ENCODE measurements at places on chromosomes 16 and 17.

DNA sequence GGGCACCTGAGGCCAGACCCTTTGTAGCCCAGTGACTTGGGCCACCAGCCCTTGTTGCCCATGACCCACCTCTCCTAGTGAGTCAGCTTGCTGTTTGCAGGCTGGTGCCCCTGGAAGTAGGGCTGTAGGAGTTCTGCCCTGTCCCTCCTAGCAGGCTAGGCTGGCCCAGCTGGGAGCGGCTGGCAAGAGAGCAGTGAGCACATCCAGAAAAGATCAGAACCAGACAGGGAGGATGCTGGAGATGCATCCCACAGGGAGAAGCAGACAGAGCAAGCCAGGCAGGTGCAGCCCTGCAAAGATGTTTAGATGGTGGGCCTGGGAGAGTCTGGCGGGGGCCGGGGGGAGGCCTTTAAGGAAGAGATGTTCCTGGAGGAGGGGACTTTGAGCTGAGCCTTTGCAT, 2.4 kb downstream of the SLC5A10 start:
- H3K36me3 ChIP-seq: no peaks in the 10 kb centered on the region
- H3K27me3 ChIP-seq: no peaks in the 10 kb centered on the region
- no peak overlapping the region for H3K4me3 ChIP-seq
- peaks cover 3% of the 10 kb centered on the region for H3K4me1 ChIP-seq
- H3K27ac ChIP-seq: no peak overlapping the region

- H3K36me3 ChIP-seq: no peaks in the 10 kb centered on the region
- H3K27me3 ChIP-seq: no peaks in the 10 kb centered on the region
- H3K27ac ChIP-seq: peak overlapping the region; percentile 25
Observed at GRCh38 chr16:28192806-28193529, 18.8 kb downstream of the XPO6 start.

DNA sequence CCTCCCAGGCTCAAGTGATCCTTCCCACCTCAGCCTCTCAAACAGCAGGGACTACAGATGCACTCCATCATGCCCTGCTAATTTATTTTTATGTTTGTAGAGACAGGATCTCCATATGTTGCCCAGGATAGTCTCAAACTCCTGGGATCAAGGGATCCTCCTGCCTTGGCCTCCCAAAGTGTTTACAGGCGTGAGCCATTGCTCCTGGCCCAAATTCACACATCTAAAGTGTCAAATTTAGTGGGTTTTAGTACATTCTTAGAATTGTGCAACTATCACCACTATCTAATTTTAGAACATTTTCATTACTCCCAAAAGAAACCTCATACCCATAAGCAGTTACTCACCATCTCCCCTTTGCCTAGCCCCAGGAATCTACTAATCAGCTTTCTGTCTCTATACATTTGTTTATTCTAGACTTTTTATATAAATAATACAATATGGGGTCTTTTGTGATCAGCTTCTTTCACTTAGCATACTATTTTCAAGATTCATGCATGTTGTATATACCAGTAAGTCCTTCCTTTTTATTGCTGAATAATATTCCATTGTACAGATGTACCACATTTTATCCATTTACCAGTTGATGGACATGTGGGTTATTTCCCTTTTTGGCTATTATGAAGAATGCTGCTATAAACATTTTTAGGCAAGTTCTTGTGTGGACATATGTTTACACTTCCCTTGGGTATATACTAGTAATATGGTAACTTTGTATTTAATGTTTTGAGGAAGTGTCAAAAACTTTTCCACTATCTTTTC, 25.1 kb upstream of the ITGA2B start:
- no peaks in the 10 kb centered on the region for H3K36me3 ChIP-seq
- H3K4me3 ChIP-seq: no peak overlapping the region
- no peak overlapping the region for H3K27ac ChIP-seq
- no peaks in the 10 kb centered on the region for H3K4me1 ChIP-seq
- no peaks in the 10 kb centered on the region for H3K27me3 ChIP-seq

GRCh38 chr17:35895636-35896587, 15.8 kb upstream of the CCL5 start:
- H3K4me3 ChIP-seq: no peak overlapping the region
- H3K27me3 ChIP-seq: no peaks in the 10 kb centered on the region

GRCh38 chr17:44037471-44037870, 22.7 kb upstream of the TMEM101 start:
- no peak overlapping the region for H3K4me3 ChIP-seq
- H3K4me1 ChIP-seq: peaks cover 27% of the 10 kb centered on the region
- no peak overlapping the region for H3K27ac ChIP-seq
- no peaks in the 10 kb centered on the region for H3K27me3 ChIP-seq
- H3K36me3 ChIP-seq: peaks cover 53% of the 10 kb centered on the region

GRCh38 chr16:89120281-89120680, 26.6 kb downstream of the ACSF3 start:
- peaks cover 20% of the 10 kb centered on the region for H3K4me1 ChIP-seq
- no peak overlapping the region for H3K27ac ChIP-seq
- H3K36me3 ChIP-seq: peaks cover 96% of the 10 kb centered on the region
- no peak for DNase-seq
- H3K27me3 ChIP-seq: no peaks in the 10 kb centered on the region
- no peak overlapping the region for H3K4me3 ChIP-seq

- H3K27ac ChIP-seq: no peak overlapping the region
- no peaks in the 10 kb centered on the region for H3K4me1 ChIP-seq
- H3K4me3 ChIP-seq: no peak overlapping the region
- H3K36me3 ChIP-seq: no peaks in the 10 kb centered on the region
- DNase-seq: no peak
Observed at GRCh38 chr17:36212966-36213365, 2.1 kb downstream of the CCL4L2 start.

- peaks cover 35% of the 10 kb centered on the region for H3K4me1 ChIP-seq
- no peak for DNase-seq
- no peaks in the 10 kb centered on the region for H3K36me3 ChIP-seq
- H3K27me3 ChIP-seq: no peaks in the 10 kb centered on the region
Observed at GRCh38 chr17:64219571-64219970, 43.5 kb downstream of the TEX2 start.

GRCh38 chr16:49016461-49016860, 265.2 kb downstream of the CBLN1 start:
- no peak for DNase-seq
- no peaks in the 10 kb centered on the region for H3K4me1 ChIP-seq
- H3K27me3 ChIP-seq: no peaks in the 10 kb centered on the region
- no peak overlapping the region for H3K4me3 ChIP-seq

GRCh38 chr17:48413613-48414405, 16.2 kb downstream of the SKAP1 start:
- H3K4me1 ChIP-seq: no peaks in the 10 kb centered on the region
- no peak overlapping the region for H3K27ac ChIP-seq
- no peak overlapping the region for H3K4me3 ChIP-seq
- no peak for DNase-seq

DNA sequence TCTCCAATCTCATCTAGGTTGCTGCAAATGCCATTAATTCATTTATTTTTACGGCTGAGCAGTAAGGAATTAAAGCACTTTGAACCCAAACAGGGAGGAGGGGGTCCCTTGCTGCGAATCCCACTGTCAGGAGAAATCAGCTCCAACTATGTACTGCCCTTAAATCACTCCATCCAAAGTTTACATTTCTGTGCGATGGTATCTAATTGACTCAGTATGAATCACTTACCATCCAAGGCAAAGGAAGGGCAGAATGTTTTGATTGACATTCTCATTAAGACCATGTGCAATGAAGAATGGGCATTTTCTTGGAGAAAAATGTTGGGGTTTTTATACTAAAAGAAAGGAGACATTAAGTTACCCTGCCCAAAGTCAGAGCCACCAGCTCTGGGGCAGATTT, 47.7 kb upstream of the XYLT1 start:
- H3K4me1 ChIP-seq: no peaks in the 10 kb centered on the region
- H3K27ac ChIP-seq: no peak overlapping the region
- no peak for DNase-seq
- no peak overlapping the region for H3K4me3 ChIP-seq
- H3K27me3 ChIP-seq: peaks cover 42% of the 10 kb centered on the region

- no peaks in the 10 kb centered on the region for H3K27me3 ChIP-seq
- no peak overlapping the region for H3K27ac ChIP-seq
- H3K4me3 ChIP-seq: no peak overlapping the region
- no peaks in the 10 kb centered on the region for H3K36me3 ChIP-seq
- H3K4me1 ChIP-seq: peaks cover 9% of the 10 kb centered on the region
- no peak for DNase-seq
Observed at GRCh38 chr16:4283939-4284338, 11.1 kb upstream of the TFAP4 start.

DNA sequence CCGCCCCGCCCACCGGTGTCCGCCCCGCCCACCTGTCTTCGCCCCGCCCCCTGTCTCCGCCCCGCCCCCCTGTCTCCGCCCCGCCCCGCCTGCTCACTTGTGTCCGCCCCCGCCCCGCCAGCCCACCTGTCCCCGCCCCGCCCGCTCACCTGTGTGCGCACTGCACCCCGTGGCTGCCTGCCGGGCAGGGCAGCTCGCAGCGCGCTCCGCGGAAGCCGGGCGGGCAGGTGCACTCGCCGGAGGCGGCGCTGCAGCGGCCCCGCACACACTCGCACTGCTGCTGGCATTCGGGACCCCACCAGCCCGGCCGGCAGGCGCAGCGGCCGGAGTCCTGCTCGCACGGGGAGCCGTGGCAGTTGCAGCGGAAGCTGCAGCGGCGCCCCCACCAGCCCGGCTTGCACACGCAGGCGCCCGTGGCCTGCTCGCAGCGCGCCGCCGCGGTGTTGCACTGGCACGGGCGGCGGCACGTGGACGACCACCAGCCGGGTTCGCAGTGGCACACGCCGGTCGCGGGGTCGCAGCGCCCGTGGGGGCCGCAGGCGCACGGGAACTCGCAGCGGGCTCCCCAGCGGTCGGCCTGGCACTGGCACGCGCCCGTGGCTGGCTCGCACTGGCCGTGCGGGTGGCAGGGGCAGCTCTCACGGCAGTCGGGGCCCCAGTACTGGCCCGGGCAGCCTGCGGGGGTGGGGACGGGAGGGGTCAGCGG, 2.1 kb downstream of the SCARF1 start:
- H3K4me3 ChIP-seq: peak overlapping the region; percentile 26
- peaks cover 65% of the 10 kb centered on the region for H3K4me1 ChIP-seq
- no peak for DNase-seq
- peak overlapping the region; percentile 87 for H3K27ac ChIP-seq
- H3K36me3 ChIP-seq: no peaks in the 10 kb centered on the region
- H3K27me3 ChIP-seq: no peaks in the 10 kb centered on the region

- peak overlapping the region; percentile 93 for H3K27ac ChIP-seq
- H3K4me3 ChIP-seq: no peak overlapping the region
- H3K27me3 ChIP-seq: no peaks in the 10 kb centered on the region
Observed at GRCh38 chr17:75090871-75091854, 3.4 kb downstream of the SLC16A5 start.

GRCh38 chr17:50884439-50885311, 18.5 kb upstream of the TOB1 start:
- no peak overlapping the region for H3K27ac ChIP-seq
- DNase-seq: no peak
- no peaks in the 10 kb centered on the region for H3K27me3 ChIP-seq

GRCh38 chr16:88264641-88265285, 118.0 kb upstream of the ZNF469 start:
- H3K4me1 ChIP-seq: peaks cover 11% of the 10 kb centered on the region
- no peak overlapping the region for H3K4me3 ChIP-seq

GRCh38 chr16:77789085-77790008, 983 bp downstream of the VAT1L start:
- H3K4me1 ChIP-seq: peaks cover 8% of the 10 kb centered on the region
- no peak for DNase-seq
- H3K4me3 ChIP-seq: peak overlapping the region; percentile 71
- H3K27me3 ChIP-seq: peaks cover 16% of the 10 kb centered on the region
- H3K36me3 ChIP-seq: no peaks in the 10 kb centered on the region
- H3K27ac ChIP-seq: no peak overlapping the region

GRCh38 chr16:88521674-88522073, 48.5 kb upstream of the ZC3H18 start:
- no peaks in the 10 kb centered on the region for H3K36me3 ChIP-seq
- H3K4me1 ChIP-seq: peaks cover 12% of the 10 kb centered on the region
- H3K27ac ChIP-seq: no peak overlapping the region
- peaks cover 83% of the 10 kb centered on the region for H3K27me3 ChIP-seq

GRCh38 chr17:65892912-65893377, 299.0 kb downstream of the CEP112 start:
- no peak for DNase-seq
- no peak overlapping the region for H3K4me3 ChIP-seq
- no peaks in the 10 kb centered on the region for H3K4me1 ChIP-seq
- H3K27ac ChIP-seq: no peak overlapping the region

- DNase-seq: no peak
- no peak overlapping the region for H3K4me3 ChIP-seq
- H3K27ac ChIP-seq: no peak overlapping the region
- H3K27me3 ChIP-seq: no peaks in the 10 kb centered on the region
Observed at GRCh38 chr17:42537826-42538451, 1.9 kb downstream of the NAGLU start.

DNA sequence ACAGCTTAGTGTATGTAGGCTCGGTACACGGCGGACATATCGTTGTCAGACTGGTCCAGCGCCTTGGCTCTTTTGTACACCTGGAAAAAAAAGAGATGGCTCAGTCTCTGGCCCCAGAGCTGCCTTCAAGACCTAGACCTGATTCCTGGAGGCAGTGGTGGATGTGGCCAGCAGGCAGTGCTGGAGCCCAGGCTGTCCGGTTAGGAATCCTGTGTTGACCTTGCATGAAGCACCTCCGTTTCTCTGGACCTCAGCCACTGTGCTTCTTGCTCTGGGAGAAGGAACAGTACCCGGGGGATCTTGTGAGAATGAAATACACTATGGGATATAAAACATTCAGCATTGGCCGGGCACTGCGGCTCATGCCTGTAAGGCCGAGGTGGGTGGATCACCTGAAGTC, 2.8 kb upstream of the ROGDI start:
- H3K4me3 ChIP-seq: no peak overlapping the region
- no peaks in the 10 kb centered on the region for H3K27me3 ChIP-seq

DNA sequence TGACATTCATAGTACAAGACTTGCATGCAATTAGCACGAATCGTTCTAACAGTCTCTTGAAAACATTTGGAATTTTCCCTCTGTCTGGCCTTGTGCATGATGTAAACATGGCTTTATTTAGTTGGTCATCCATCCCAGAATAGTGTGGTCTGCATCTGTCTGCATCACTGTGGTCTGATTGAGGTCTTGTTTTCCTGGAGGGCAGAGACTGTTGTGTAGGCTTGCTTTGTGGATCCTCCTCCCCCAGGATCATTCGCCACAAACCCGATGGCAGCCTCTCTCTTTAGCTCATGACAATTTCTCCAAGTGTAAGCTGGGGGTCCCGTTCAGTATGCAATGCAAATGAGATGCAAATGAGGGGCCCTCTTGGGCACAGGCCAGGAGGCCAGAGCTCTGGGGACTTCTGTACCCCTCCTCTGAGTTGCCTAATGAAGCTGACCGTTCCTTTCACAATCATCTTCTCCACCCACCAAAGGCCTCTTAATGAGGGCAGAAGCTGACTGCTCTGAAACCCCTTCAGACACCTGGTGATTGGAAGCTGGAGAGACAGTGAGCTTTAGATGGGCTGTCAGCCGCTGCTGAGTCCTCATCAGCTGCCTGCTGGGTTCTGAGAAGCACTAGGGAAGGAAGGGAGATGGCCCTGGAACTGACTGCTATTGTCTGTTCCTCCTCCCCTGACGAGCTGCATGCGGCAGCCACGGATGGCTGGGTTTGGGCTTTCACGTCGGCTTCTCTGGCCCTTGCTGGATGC, 201.2 kb upstream of the CACNG3 start:
- H3K36me3 ChIP-seq: no peaks in the 10 kb centered on the region
- no peaks in the 10 kb centered on the region for H3K27me3 ChIP-seq
- DNase-seq: no peak
- H3K4me1 ChIP-seq: no peaks in the 10 kb centered on the region
